ENCODE measurements at places on chromosomes 5 and 9.

DNA sequence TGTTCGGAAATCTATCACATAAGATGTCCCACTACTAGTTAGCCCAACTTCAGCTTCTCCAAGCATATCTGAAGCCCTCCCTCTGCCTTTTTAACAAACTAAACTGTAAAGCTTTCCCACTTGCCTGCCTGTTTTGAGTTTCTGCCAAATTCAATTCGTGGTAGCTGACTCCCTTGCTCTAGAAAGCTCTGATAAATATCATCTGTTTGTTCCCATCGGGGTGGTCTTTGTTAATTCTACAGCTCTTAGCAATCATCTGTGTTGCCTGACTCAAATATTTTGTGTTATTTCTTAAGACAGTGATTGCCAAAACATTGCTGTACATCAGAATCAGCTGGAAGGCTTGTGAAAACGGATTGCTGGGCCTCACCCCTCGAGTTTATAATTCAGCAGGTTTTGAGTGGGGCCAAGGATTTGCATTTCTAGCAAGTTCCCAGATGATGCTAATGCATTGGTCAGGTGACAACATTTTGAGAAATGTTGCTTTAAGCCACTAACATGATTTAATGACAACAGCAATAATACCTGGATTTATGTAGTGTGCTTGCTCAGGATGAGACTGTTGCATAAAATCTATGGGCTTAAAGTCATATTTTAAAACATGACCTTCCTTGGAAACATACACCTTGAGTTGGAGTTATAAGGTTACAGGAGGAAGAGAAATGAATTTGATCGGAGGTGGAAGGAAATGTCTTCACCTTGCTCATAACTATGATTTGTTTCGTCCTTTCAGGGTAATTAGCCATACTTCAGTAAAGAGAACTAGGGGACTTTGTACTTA is 631.9 kb downstream of the PSAT1 start:
- no peak for DNase-seq

DNA sequence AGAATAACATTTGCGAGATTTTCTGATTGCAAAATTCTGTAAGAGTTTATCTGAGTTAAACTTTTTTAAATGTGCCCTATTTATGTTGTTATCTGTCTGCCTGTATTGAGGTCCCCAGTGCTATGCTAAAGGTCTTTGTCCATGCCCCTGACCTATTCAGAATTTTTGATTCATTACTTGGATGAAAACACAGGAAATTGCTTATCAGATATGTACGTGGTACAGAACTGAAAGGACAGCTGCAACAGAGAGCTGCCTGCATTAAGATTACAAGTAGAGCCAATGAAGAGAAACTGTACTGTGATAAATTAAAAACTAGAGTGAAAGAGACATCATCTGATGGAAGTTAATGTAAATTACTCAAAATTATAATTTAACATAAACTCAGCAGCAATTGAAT is 408.8 kb downstream of the ADGRV1 start:
- no peak for DNase-seq

DNA sequence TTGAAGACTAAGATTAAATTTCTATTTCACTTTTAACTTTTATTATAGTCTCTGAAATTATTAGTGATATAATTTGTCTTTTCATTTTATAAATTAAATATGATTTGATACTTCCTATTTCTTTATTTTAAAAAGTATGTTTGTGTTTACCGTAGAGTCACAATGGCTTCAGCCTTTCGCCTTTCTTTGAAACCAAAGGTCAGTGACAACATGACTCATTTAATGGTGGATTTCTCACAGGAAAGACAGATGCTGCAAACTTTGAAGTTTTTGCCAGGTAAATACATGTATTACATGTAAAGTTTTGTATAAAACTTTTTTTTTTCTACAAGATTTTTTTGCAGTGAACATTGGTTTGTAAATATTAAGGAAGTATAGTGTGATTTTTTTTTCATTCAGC is 36.4 kb downstream of the FSD1L start:
- no peak for DNase-seq

DNA sequence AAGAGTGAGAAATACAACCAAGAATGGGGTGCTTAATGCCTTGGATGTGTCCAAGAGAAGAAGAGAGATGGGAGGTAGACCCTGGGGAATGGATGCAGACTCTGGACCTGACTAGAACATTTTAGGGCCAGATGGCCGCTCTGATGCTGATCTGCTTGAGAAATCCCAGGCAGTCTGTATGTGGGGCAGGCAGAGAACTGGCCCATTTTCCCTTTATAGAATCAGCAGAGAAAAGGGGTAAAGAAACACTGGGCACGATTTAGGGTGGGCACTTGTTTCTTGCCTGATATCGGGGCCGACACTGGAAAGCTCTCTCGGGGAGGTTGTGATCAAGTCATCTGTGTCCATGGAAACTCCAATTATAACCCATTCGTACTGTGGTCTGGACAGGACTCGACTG is 118.5 kb upstream of the FSTL4 start:
- DNase-seq, result no peak

- DNase-seq, result no peak
Observed at GRCh38 chr5:179235416-179236400, 109.6 kb downstream of the ADAMTS2 start.
